ENCODE measurements at places on chromosomes 2 and 18.

DNA sequence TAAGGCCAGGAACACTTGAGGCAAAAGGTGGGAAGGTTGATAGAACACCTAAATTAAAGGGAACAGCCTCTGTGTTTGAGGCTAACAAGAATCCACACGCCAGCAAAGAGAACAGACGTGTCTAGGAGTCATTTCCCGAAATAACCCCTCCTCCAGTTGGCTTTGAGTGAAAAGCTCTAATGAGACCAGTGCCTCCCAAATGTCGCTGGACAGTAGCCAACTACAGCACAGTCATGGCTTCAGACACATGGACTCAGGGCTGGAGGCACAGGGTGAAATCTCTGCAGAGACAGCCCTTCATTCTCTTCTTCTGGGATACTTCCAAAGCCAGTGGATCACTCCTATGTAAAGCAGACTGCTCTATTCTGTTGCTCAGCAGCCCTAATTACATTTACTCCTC is 49.6 kb downstream of the SOWAHC start:
- no peak for DNase-seq

DNA sequence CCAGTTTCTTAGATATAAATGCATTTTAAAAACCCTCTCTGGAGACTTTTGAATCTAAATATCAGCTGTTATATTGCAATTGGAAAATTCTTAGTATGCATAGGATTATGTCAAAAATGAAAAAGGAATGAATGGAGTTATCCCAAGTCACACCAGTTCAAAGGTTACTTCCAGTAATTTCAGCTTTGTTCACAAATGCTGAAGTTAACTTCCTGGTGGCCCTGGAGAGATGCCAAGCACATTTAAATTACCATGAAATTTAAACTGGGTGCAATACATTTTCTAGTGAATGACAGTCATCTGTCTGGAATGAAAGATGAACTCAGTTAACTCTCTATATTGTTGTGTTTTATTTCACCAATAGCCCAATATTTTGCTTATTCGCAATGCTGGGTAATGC is 753.9 kb downstream of the SUCLG1 start:
- no peak for DNase-seq

GRCh38 chr2:81981585-81981984 is 1677.0 kb upstream of the LRRTM1 start:
- DNase-seq: no peak

- no peak for DNase-seq
These were observed 179.4 kb upstream of the ARL4C start for GRCh38 chr2:234676109-234676782.

- DNase-seq: no peak
These were observed 395.6 kb upstream of the HS6ST1 start for GRCh38 chr2:128714285-128714684.

DNA sequence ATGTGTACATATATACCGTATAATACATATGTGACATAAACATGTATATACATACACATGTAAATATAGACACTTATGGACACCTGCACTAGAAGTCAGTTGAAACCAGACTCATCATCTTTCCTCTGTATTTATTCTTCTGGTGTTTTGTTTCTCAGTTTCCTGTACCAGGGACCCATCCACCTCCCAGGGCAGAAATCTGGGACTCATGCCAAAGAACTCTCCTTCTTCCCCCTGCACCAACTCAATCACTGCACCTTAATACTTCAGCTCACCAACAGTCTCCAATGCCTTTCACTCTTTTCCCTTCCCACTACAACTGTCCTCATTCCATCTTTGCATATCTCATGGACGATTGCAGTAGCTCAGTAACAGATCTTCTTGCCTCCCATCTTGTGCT is 428.0 kb downstream of the FBXO15 start:
- no peak for DNase-seq

DNA sequence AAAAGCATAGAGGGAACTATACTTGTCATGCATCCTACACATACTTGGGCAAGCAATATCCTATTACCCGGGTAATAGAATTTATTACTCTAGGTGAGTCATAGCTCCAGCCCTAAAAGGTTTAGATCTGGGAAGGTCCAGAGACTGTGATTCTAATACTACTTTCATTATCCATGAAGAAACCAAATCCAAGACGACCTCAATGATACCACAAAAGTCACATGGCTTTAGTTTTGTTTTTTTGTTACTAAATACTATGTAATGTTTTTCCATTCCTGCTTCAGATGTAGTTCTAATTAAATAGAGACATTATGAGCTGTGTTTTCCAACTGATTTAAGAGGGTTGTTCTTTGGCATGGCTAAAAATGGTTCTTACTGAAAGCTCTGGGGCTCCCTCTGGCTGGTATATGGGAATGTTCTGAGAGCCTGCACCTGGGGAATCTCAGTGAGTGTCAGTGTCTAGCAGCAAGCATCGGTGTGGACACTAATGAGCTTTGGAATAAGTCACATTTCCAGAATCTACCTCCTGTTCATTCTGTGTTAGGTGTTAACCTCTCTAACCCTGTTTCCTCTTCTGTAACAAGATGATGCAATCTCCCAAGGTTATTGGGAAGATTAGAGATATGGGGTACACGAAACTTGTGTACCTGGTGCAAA is 20.5 kb upstream of the IL1RL2 start:
- DNase-seq: no peak

- no peak for DNase-seq
These were observed 16.0 kb upstream of the IKZF2 start for GRCh38 chr2:213167271-213167930.

- DNase-seq: no peak
These were observed 611 bp upstream of the ITSN2 start for GRCh38 chr2:24360963-24361330.

DNA sequence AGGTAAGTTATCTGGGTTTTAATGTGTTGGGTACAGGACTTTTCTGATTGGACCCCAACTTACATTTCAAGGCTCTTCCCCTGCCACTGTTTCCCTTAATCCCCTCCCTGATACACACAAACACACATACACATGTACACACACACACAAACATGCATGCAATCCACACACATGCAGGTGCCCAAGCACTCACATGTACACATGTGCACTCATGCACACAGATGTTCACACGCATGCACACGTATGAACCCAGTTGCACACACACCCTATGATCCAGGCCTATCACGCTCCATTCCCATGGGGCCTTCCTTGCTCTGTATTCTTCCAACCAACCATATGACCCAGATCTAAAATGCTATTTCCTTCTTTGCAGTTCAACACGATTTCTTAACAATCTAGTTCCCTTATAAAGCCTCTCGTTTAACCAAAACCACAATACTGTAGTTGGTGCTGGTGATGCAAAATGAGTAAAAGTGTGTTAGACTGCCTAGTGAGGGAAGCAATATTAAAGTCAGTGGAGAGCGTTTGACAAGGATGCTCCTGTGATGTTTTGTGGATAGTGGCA is 11.1 kb downstream of the SERPINB8 start:
- no peak for DNase-seq

DNA sequence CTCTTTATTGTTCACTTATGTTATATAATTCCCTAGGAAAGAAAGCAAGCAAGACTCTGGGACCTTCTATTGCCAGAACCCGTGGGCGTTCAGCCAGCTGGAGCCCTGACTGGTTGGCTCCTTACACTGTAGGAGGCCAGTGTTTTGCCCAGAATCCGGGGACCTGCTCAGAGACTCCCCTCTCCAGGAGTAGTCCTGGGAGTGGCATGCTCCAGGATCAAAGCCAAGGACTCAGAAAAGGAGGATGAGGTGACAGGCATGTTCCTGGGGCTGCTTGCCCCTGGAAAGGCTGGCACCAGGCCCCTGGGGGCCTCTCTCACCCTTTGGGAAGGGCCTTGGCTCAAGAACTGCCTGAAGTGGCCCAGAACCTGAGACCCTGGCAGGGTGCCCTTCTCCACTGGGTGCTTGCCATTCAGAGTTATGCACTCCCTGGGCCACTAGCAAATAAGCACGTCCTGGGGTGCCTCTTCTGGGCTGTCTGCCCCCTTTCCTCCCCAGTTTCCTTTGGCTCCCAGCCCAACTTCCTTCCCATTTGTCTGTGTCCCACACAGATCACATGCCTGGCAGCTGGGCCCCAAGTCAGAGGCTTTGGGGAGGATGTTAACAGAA is 19.6 kb upstream of the KIF3C start:
- no peak for DNase-seq

DNA sequence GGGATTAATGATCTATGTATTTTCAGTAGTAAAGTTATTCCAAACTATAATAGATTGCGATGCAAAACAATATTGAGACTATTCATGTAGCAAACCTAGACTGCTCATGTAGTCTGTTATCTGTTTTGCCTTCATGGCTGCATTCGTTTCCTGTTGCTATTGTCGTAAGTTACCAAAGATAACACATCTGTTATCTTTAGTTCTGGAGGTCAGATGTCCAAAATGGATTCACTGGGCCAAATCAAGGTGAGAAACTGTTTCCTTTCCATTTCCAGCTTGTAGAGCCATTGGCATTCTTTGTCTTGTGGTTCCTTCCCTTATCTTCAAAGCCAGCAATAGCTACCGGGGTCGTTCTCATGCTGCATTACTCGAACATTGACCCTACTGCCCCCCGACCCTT is 20.9 kb downstream of the ITGAV start:
- DNase-seq: no peak

- DNase-seq: no peak
These were observed 77.4 kb downstream of the MERTK start for GRCh38 chr2:111975819-111976218.

DNA sequence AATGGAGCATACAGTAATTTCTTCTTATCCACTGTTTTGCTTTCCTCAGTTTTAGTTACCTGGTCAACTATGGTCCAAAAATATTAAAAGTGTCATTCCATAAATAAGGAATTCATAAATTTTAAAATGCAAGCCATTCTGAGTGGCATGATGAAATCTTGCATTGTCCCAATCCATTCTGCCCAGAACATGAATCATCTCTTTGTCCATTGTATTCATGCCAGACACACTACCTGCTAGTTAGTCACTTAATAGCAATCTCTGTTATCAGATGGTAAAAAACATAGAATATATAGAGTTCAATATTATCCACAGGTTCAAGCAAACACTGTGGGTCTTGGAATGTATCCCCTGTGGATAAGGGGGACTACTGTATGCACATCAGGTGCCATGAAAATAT is 872.2 kb upstream of the NXPH2 start:
- DNase-seq: no peak

- DNase-seq: no peak
These were observed 359.9 kb upstream of the SLC14A2 start for GRCh38 chr18:45255197-45255890.

GRCh38 chr2:182550234-182550633 is 123.4 kb upstream of the PDE1A start:
- DNase-seq: no peak

- DNase-seq: no peak
These were observed 136.7 kb upstream of the CXCR4 start for GRCh38 chr2:136254681-136255080.

DNA sequence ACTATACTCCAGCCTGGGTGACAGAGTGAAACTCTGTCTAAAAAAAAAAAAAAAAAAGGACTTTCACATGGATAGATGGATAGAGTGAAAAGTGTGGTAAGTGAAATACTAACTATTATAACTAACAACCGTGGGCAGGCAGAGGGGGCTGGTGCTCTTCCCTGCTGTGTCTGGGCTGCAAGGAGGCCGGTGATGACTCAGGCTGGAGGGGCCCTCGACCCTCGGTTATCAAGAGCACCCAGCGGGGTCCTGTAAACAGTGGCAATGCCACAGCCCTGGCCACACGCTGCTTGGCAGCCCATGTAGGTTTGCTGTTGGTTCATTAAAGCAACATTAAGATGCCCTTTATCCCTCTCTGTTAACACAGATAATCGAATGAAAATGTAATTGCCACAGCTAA is 184.8 kb upstream of the RAB12 start:
- no peak for DNase-seq

GRCh38 chr18:31850844-31851243 is 90.2 kb upstream of the SLC25A52 start:
- no peak for DNase-seq

DNA sequence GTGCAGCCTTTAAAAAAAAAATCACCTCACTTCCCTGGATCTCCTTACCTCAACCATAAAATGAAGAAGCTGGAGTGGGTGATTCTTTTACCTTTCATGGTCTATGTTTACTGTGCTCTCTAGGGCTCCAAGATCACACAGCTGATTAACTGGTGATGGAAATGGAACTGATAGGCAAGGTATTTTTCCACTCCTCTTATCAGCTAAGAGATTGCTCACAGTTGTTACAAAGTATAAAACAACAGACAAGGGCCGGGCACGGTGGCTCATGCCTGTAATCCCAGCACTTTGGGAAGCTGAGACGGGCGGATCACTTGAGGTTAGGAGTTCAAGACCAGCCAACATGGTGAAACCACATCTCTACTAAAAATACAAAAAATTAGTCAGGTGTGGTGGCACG is 14.5 kb downstream of the RPS27A start:
- DNase-seq: no peak

GRCh38 chr2:163984986-163985385 is 249.2 kb upstream of the FIGN start:
- no peak for DNase-seq

- no peak for DNase-seq
These were observed 164.1 kb upstream of the FOSL2 start for GRCh38 chr2:28228434-28228995.

DNA sequence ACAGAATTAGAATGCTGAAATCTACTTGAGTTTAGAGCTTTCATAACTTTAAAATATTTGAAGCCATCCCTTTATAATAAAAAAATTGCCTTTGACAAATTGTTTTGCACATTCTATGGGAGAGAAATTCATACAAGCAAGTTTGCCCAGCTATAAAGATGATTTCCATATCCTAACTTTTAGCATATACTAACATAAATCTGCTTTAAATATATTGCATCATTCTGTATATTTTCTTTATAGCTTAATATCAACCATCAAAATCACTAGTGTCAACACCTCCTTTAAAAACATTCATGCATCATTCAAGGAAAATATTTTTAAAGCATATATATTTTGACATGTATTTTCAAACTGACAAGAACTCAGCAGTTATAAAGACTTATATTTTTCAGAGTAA is 49.9 kb downstream of the WDPCP start:
- DNase-seq: no peak

GRCh38 chr2:109066917-109067597 is 61.9 kb upstream of the SH3RF3 start:
- no peak for DNase-seq

DNA sequence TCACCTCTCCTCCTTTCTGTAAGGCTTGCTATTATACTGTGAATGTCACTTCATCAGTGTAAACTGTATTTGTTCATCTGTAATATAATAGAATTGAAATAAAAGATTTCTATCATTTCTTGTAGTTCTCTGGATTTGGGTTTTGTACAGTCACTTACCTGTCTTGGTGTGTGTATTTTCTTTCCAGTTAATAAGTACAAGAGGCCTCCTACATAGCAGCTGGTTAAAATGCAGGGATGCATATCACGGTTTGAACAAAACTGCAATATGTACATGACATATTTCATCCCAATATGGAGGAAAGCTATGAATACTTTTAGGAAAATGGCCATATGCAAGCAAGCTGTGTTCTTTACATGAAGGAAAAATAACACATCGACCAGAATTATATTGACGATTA is 5.4 kb upstream of the STAT1 start:
- no peak for DNase-seq

GRCh38 chr18:75132098-75132870 is 76.7 kb downstream of the PTGR3 start:
- DNase-seq: no peak

Measured in stimulated activated CD8-positive, alpha-beta memory T cell treated with anti-CD3 and anti-CD28 coated beads, Interleukin-2, amount 100 ng/mL, for 1 hour (primary cell).